ENCODE measurements at places on chromosomes 7 and 10.

GRCh38 chr7:110373416-110373815, 717.5 kb upstream of the LRRN3 start:
- no peak for DNase-seq

GRCh38 chr7:115816318-115816974, 214.1 kb downstream of the TFEC start:
- no peak for DNase-seq

DNA sequence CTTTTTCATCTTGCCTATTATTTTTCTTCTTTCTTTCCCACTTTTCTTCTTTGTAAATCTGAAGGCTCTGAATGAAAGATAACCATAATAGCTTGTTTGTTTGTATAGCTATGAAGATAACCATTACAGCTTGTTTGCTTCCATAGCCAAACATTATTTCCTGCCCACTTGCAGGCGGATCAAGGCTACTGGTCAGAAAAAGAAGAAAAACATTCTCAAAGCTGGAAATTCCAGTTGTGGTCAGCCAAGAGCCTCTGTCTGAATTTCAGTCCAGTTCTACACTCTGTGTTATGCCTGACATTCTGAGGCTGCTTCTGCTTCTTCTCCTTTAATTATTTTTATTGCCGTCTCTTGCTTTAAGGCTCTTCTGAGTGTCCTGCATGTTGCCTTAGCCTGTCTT, 48.9 kb downstream of the TMEM178B start:
- DNase-seq = no peak

GRCh38 chr10:103055105-103055504, 137.0 kb downstream of the CNNM2 start:
- no peak for DNase-seq
